ENCODE measurements at places on chromosomes 2 and 18. TPM values are rescaled to one million over a fixed set of nuclear protein-coding genes. Genes with fewer than 3 reads are reported as not detected.

GRCh38 chr18:12750076-12750714 lies 47.4 kb downstream of the PSMG2 start:
- H3K27me3 ChIP-seq = no peaks in the 10 kb centered on the region
- H3K4me1 ChIP-seq = no peaks in the 10 kb centered on the region
- H3K36me3 ChIP-seq = no peaks in the 10 kb centered on the region
- DNase-seq = peak; percentile 22
- no peak overlapping the region for H3K27ac ChIP-seq

Gene GPR45
- 0.22 TPM for total RNA-seq

Gene HADHB
- total RNA-seq = 116 TPM

- peaks cover 19% of the 10 kb centered on the region for H3K4me1 ChIP-seq
- H3K36me3 ChIP-seq = no peaks in the 10 kb centered on the region
- H3K4me3 ChIP-seq = no peak overlapping the region
- H3K27me3 ChIP-seq = no peaks in the 10 kb centered on the region
These were observed 15.0 kb upstream of the TANC1 start for GRCh38 chr2:158953454-158953853.

Gene ANKRD30B
- total RNA-seq = not detected

DNA sequence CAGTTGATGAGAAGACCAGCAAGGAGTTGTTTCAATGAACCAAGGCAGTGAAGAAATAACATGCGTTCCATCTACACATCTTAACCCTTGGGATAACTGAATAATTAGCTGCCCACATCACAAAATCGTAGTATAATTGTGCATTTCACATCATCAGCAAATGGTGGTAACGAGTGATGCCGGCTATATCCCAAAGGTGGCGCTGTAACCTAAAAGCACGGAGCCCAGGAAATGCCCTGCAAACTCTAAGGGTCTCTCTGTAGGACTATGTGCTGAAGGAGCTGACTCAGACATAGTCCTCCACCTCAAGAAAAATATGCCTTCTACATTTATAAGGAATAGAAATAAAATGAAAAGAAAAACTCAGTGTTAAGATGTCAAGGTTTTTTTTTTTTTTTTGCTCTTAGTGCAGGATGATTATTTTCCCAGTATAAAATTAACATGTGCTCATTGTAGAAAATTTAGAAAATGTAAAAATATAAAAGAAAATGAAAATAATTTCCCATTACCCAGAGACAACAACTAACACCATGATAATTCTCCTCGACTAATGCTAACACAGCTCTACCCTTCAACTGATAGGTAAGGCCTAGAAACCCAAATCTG lies 23.1 kb upstream of the DSG3 start:
- H3K27me3 ChIP-seq = no peaks in the 10 kb centered on the region
- H3K36me3 ChIP-seq = no peaks in the 10 kb centered on the region
- H3K4me1 ChIP-seq = no peaks in the 10 kb centered on the region

DNA sequence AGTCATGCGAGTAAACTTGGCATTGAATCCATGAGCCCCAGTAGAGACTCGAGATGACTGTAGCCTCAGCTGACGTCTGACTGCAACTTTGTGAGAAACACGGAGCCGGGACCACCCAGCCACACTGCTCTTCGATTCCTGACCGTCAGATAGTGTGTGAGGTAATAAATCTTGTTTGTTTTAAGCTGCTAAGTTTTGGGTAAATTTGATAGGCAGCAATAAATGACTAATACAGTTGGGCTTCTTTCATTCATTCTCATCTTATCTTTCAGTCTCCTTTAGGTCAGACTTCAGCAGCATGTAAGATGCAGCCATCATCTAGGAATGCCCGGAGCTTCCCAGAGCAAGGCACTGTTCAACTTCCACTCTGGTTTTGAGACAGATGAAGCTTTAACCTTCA lies 8.0 kb upstream of the KLHL29 start:
- peaks cover 9% of the 10 kb centered on the region for H3K4me1 ChIP-seq
- H3K27ac ChIP-seq = no peak overlapping the region
- H3K36me3 ChIP-seq = no peaks in the 10 kb centered on the region

DNA sequence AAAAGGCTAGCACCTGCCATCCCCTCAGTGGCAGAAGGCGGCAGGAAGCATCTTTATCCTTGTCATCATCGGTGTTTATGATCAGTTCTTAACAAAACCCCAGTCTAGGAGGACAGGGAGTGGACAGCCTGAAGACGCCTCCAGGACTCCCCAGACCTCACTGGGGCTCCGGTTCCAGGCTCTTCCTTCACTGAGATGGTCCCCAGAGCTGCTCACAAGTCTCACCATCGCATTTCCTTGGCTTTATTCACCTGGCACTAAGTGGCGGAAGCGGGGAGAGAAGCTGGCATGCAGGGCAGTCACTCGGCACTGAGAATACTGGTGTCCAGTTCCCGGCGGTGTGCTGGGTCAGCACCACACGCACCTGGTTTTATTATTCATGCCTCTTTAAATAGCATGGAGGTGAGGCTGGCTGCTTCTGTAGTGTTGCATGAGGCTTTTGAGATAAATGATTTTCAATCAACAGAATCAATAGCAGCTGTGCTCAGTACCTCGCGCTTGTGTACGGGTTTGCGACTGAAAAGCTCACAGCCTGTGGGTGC lies 68.7 kb downstream of the CABLES1 start:
- H3K36me3 ChIP-seq = no peaks in the 10 kb centered on the region
- DNase-seq = no peak
- peaks cover 8% of the 10 kb centered on the region for H3K4me1 ChIP-seq

DNA sequence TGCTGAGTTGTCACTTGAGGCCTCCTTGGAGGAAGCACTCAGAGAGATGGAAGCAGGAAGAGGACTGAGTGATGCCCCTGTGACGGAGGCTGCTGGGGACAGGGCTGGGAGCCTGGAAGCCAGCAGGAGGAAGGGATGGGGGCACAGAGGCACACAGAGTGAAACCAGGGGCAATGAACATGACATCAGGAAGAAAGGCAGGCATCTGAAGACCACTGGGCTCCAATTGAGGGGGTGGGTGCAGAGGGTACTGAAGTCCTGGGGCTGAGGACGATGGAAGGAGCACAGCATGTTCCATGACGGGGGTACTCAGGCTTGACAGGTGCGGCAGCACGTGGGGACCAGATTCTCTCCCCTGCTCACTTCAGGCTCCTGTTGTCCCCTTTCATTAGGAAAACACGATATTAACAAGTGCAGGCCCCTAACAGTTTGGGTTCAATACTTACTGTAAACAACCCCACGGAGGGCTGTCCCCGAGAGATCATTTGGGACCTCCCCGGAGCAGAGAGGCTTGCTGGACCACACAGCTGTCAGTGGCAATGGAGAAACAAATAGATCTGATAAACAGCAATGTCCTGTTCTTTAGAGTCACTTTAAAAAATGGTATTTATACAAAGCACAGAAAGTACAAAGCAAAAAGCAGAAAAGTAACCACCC lies 8.7 kb downstream of the INPP5D start:
- no peak overlapping the region for H3K27ac ChIP-seq
- no peak for DNase-seq
- H3K4me3 ChIP-seq = no peak overlapping the region

Gene PAX3
- total RNA-seq = not detected

DNA sequence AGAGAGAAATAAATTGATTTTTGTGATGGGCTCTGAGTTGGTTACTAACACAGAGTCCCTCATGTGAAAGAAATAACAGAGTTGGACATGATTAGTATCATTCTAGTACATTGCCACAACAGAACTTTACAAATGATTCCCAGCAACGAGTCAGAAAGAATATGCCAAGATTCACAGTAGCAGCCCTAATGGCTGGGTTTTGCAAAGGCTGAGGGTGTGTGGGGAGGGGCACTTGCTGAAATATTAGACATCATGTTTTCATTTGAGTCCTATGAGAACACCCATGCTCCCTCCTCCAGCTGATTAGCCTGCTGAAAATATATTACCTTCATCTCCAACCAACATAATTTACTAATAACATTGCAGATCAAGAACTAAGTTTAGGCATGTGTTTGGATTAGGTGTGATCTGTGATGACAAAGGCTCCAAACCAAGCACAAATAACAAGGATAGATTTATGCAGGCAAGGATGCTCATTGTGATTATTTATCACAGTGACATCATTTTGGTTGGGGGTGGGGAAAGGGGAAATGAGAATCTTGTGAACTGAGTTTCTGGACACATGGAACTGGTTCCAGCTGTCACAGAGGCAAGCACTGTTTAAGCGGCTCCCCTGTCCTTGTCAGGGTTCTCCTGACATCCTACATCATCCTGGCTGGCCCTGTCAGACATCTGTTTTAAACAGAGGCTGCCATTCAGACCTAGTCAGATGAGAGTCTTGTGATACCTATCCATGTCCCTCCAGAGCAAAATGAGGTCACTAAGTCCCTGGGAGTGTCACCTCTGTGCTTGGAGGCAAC lies 205.8 kb upstream of the NCKAP5 start:
- no peak overlapping the region for H3K4me3 ChIP-seq
- H3K27ac ChIP-seq = no peak overlapping the region
- H3K4me1 ChIP-seq = peaks cover 11% of the 10 kb centered on the region
- no peaks in the 10 kb centered on the region for H3K36me3 ChIP-seq
- DNase-seq = no peak

DNA sequence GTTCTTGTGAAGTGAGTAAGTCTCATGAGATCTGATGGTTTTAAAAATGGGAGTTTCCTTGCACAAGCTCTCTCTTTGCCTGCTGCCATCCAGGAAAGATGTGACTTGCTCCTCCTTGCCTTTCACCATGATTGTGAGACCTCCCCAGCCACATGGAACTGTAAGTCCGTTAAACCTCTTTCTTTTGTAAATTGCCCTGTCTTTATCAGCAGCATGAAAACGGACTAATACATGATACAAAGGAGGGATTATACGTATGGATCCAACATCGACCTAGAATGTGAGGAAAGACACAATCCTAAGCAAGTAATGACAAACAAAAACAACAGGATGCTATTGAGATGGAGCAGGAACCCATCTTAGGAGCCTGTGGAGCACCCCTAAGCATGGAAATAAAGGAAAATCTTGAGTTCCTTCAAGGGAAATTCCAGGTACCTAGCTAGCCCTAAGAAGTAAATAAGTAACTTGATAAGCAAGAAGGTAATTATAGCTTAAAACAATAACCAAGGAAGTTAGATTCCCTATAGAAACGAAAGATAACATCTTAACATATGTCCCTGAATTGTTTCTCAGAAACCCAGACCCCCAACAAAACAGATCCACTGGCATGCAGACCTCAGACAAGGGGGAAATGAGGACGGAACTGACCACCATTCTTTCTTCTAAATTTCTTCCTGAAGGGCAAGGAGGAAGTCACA lies 1.5 kb upstream of the TNFRSF11A start:
- peaks cover 9% of the 10 kb centered on the region for H3K4me1 ChIP-seq
- H3K36me3 ChIP-seq = no peaks in the 10 kb centered on the region
- DNase-seq = no peak
- no peak overlapping the region for H3K27ac ChIP-seq
- no peak overlapping the region for H3K4me3 ChIP-seq

- no peaks in the 10 kb centered on the region for H3K36me3 ChIP-seq
- no peaks in the 10 kb centered on the region for H3K27me3 ChIP-seq
- peak within 1 kb of the TSS; percentile 27 for H3K27ac ChIP-seq
- peak within 1 kb of the TSS; percentile 13 for H3K4me3 ChIP-seq
- peaks cover 19% of the 10 kb centered on the region for H3K4me1 ChIP-seq
These were observed at the start of gene CAVIN2 for GRCh38 chr2:191846515-191847476. TSS of gene CAVIN2 (minus strand) at chr2:191847088. CDS start at chr2:191846925, 163 bp downstream.

GRCh38 chr18:74841248-74841647 lies 243.6 kb downstream of the ZNF407 start:
- no peak overlapping the region for H3K27ac ChIP-seq
- H3K36me3 ChIP-seq = no peaks in the 10 kb centered on the region
- peaks cover 9% of the 10 kb centered on the region for H3K4me1 ChIP-seq

DNA sequence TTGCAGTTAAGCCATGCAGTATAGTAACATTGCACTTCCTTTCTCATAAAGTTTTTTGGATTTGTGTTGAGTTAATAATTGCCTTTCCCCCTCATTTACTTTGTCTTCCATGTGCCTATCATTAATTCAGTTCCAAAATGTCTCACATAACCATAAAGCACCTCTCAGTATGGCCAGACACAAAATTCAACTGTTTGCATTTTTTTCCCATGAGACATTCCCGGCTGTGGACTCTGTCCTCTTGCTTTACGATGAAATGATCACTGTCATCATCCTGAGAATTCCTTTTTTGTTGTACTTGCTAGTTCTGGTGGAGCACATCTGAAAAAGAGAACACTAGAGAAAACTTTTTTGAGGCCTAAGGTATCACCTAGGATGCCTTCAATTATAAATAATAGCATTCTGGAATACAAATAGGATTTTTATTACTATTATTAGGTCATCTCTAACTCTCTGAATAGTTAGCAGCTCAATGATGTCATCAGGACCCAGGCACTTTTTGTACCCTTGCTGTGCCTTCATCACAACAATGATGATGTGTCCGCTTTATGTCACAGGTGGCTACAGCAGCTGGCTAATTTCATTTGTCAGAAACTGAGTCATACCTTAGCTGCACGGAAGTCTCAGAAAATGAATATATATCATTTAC lies 8.5 kb upstream of the ATP8B1 start:
- no peak for DNase-seq
- H3K27me3 ChIP-seq = no peaks in the 10 kb centered on the region
- peaks cover 38% of the 10 kb centered on the region for H3K4me1 ChIP-seq
- no peak overlapping the region for H3K4me3 ChIP-seq
- no peaks in the 10 kb centered on the region for H3K36me3 ChIP-seq
- peak overlapping the region; percentile 46 for H3K27ac ChIP-seq

Gene CPO
- not detected for total RNA-seq

Gene CCDC141
- 0.18 TPM for total RNA-seq

Gene EVA1A
- total RNA-seq = 19.0 TPM

DNA sequence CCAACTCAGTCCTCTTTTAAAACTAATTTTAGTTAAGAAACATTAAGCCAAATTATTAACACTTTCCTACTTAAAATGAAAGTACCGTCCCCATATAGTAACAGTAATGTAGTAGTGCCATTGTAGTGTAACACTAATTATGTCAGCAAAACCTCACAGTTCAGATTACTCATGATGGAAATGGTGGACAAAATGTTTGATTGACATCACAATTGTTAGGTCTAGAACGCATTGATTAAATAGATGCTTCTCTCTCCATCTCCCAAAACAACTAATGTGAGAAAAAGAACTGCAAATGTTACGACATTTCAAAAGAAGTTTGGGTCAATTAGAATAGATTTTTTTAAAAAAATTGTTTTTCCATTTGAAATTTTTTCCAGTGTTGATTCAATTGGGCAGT lies 1.2 kb upstream of the ATF2 start:
- H3K4me1 ChIP-seq = peaks cover 7% of the 10 kb centered on the region
- H3K27me3 ChIP-seq = no peaks in the 10 kb centered on the region
- H3K36me3 ChIP-seq = no peaks in the 10 kb centered on the region
- DNase-seq = no peak
- H3K4me3 ChIP-seq = peak overlapping the region; percentile 88
